ENCODE measurements at places on chromosomes 7 and 10.

- DNase-seq, result no peak
Measured at GRCh38 chr10:7365027-7365745, 45.6 kb downstream of the SFMBT2 start.

DNA sequence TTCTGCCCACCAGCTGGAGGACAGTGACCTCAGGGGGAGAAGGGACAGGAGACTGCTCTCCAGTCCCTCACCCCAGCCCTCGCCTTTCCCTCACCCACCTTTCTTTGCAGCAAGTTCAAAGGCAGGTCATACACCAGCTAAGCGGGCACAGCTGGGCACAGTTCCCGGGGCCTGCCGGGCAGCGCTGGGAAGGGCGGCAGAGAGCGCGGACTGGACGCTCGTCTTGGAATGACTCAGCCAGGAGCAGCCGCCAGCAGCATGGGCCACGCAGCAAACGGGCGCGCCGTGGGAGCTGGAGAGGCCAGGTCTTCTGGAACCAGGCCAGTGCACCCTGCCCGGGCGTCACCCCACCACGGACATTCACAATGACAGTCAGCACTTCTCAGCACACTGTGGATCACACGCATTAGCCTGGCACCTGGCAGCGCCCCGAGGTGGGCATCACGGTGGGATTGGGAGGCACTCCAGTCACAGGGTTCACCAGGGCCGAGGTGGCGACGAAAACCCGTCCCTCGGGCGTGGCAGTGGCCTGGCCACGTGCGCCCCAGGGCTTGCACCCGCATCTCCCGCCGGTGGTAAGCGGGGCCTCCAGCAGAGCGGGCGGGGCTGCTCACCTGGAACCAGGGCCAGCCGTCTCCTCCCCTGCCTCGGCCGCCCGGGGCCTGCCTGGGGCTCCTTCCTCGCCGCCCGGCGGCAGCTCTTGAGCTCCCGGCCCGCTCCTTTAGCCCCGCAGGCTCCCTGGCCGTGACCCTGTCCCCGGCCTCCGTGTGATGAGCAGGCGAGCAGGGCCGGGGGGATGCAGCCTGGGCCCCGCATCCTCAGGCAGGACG, 29.0 kb upstream of the WDFY4 start:
- DNase-seq, result no peak

GRCh38 chr10:34985823-34986222, 104.3 kb downstream of the CUL2 start:
- DNase-seq, result no peak

- no peak for DNase-seq
Measured at GRCh38 chr7:141737118-141737835, 881 bp upstream of the SSBP1 start.

DNA sequence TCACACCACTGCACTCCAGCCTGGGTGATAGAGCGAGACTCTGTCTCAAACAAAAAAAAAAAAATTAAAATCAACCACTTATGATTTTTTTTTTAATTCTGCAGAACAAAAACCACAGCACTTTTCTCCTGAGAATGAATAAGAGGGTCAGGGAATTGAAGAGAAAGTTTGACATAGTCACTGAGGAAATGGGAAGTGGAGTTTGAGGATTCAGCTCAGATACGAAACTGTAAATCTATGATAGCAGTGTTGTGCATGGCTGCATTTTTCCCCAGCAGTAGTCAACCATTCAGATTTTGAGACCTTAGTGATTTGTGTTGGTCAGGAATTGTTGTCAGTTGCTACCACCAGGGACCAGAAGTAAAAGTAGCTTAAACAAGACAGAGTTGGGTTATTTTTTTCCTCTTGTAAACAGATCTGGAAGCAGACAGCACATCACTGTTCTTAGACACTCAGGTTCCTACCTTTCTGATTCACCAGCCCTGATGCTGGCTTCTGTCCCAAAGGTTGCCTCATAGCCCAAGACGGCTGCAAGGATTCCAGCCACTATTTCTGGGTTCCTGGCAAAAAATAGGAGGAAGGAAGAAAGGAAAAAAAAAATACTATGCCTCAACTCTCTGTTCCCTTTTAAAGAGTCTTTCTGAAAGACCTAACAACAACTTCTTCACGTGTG, 20.1 kb downstream of the PILRA start:
- DNase-seq, result no peak

- DNase-seq, result no peak
Measured at GRCh38 chr10:44814929-44815328, 96.2 kb upstream of the TMEM72 start.

DNA sequence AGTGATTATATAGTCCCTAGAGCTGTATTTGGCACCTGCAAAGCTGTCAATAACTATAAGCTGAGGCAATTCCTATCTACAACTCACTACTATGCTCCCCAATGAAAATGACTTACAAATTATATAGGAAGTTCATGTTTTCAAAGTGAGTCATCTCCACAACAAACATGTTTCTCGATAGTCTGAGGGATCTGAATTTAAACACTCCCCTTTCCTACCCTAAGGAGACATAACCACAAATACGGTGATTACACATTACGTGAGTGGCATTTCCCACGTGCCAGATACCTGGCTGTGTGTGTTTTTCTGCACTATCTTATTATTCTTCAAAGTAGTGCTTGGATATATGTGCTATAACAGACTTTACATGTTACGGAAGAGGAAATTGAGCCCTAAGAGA, 122.5 kb upstream of the C1QL3 start:
- DNase-seq, result no peak

DNA sequence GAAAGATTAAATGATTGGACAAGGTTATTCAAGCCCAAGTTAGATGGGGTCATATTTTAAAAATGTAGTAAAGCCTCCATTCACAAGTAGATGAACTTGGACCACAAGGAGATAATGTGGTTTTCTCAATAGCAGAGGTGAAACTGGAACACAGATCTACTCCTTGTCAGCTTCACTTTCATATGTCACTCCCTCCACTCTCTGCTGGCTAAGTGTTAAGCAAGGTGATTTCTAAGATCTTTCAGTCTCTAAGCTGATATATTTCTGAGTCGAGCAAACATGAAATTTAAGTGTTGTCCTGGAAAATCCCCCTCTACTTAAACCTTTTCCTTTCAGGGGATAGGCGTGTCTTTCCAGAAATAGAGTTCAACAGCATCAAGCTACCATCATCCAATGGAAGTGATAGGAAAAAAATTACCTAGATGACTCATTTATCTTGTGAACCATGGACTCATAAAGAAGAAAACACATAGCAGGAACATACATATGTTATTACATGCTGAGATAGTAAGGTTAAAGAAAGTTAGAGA, 275.0 kb downstream of the PTEN start:
- no peak for DNase-seq

DNA sequence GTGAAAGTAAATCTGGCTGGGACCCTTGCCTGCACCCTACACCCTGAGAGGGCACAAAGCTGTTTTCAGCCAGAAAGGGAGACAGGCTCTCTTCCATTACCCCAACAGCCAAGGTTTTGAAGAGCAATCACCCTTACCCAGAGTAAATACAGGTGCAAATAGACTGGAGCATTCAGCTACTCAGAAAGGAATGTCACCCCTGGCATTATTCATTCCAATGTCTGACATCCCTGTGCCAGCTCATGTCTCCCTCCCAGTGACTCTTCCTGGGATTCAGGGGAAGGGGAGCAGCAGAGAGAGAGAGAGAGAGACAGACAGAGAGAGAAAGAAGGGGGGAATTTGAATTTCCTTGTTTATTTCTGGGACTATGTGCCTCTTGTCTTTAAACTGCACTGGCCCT, 611.8 kb downstream of the SORCS3 start:
- no peak for DNase-seq

DNA sequence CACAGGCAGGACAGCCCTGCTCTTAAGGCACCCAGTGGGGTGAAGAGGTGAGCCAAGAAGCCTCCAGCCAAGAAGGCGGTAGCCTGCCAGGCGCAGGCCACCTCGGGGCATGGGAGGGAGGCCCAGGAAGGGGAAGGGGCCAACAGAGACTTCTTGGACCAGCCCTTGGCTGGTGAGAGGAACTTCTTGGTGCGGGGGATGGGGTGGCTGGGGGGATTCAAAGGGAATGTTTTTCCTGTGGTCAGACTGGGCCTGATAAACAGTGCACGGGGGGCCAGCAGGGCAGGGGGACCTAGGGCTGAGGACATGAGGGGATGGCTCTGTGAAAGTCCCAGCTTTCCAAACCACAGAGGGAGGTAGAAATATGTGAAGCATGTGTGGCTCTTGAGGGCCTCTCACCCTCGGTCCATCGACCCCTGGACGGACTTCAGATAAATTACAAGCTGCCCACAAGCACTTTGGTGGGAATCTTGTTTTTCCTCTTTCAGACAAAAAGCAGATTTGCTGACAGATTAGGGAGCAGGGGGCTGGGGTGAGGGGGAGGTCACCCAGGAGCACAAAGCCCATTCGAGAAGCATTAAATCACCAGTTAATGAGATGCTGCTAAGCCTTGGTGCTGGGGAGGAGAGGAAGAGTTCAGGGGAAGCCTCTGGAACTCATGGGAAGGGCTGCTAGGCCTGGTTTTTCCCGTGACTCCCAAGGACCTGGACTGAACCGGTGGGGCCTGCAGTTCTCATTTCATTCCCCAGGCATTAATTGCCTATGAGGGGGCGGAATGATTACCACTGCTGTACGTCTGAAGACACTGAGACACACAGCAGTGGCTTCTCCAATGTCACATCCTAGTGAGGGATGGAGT, 11.3 kb downstream of the CRYGN start:
- no peak for DNase-seq

- DNase-seq, result no peak
Measured at GRCh38 chr10:6321880-6322279, 119.1 kb downstream of the PFKFB3 start.

GRCh38 chr7:157461573-157462418, 125.0 kb downstream of the DNAJB6 start:
- DNase-seq, result no peak

- DNase-seq, result no peak
Measured at GRCh38 chr7:85456254-85456653, 269.4 kb upstream of the SEMA3D start.

DNA sequence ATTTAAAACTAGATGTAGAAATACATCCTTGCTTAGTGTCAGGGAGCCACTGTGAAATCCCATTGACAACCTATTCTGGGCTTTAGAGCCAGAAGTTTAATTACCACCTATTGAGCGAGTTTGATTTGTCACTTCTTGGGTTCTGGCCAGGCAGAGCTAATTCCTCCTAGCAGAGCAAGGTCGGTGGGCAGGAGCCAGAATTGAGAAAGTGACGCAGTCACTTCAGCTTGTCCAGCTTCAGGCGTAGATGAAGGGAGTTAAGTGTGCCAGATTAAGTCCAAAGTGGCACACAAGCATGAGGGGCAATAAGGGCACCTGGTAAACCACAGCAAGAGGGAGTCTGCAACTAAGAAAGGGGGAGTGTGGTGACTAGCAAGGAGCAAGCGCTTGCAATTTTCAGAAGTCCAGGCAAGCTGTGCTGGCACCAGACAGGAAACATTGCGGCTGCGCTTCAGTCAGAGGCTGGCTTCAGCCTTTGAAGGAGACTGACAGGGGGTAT, 119.4 kb downstream of the ST7 start:
- no peak for DNase-seq

Measured in activated naive CD4-positive, alpha-beta T cell (primary cell).